ENCODE measurements at places on chromosomes 1 and 21. TPM values are rescaled to one million over a fixed set of nuclear protein-coding genes. Genes with fewer than 3 reads are reported as not detected.

Gene JAM2
- polyA plus RNA-seq, result 42.8 TPM

Gene SAMD13
- polyA plus RNA-seq, result 8.8 TPM

Gene HOOK1
- polyA plus RNA-seq, result 18.7 TPM

- no peak for DNase-seq
Observed at GRCh38 chr1:33424610-33425009, 6.3 kb downstream of the PHC2 start.

Gene IGSF9
- 17.7 TPM for polyA plus RNA-seq

- DNase-seq, result no peak
Observed at GRCh38 chr1:84428235-84428634, 30.0 kb downstream of the DNASE2B start.

Gene ZNF436
- polyA plus RNA-seq, result 24.8 TPM

DNA sequence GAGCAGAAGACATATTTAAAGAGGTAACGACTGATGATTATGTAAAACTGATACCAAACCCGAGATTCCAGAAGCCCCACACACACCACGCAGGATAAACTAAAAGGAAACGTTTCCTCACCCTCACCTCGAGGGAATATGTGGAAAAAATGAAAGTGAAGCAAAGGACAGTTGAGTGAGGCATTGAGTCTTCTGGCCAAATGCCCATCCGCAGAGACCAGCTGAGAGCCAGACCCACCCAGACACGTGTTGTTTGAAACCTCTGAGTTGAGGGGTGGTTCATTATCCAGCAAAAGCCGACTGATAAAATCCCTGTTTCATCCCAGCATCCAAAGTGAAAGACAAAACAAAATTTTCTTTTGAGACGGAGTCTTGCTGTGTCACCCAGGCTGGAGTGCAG is 29.6 kb upstream of the PCBP3 start:
- DNase-seq, result no peak

DNA sequence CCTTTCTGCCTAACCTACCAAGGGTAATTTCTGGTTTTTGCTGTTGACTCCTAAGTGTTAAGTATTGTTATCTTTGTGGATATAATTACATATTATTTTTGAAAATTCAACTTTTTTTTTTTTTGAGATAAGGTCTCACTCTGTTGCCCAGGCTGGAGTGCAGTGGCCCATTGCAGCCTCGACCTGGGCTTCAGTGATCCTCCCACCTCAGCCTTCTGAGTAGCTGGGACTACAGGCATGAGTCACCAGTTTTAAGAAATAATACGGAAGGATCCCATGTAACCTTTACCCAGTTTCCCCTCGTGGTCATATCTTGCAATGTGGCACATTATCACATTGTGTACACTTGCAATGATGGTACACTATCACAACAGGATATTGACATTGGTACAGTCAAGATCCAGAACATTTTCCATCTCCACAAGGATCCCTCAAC is 3.1 kb downstream of the CHD1L start:
- DNase-seq, result no peak

GRCh38 chr1:239655023-239655422 is 268.7 kb downstream of the CHRM3 start:
- DNase-seq, result no peak

- no peak for DNase-seq
Observed at GRCh38 chr1:202063093-202063492, 52.7 kb downstream of the ELF3 start.

DNA sequence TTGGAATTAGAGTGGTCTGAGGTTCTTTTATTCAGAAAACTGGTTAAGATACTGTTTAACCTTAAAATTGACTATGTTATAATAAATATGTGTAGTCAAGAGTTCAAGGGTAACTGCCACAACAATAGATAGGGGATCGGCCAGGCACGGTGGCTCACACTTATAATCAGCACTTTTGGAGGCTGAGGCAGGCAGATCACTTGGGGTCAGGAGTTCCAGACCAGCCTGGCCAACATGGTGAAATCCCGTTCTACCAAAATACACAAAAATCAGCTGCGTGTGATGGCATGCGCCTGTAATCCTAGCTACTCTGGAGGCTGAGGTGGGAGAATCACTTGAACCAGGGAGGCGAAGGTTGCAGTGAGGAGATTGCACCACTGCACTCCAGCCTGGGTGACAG is 39.5 kb downstream of the PDC start:
- DNase-seq, result no peak

DNA sequence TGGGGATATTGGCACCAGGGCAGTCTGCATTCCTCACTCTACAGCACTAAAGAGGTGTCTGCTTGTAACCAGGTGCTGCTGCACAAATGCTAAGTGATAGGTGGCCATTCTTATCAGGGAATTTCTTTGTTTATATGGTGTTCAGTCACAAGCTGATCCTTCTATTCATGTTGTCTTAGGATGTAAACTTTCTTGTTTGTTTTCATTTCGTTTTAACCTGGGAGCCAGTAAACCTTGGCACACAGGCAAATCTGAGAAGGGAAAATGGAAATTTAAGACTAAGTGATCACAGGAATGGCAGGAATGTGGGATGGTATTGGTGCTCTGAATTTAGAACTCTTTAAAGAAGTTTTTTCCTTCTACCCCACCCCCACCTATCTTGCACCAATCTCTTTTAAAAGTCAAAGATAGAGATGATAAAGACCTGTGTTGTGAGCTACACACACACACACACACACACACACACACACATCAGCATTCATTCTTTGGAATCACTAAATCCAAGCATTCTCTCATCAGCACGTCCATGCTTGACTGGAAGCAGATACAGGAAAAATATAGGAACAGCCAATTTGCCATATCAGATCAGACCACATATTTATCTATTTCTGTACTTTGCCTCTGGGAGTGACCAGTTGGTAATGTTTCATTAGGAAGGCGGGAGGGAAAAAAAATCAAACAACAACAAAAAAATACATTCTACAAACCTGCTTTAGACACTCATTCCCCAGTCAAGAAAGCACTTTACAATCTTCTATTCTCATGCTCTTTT is 451.4 kb upstream of the ADGRL2 start:
- DNase-seq, result no peak

DNA sequence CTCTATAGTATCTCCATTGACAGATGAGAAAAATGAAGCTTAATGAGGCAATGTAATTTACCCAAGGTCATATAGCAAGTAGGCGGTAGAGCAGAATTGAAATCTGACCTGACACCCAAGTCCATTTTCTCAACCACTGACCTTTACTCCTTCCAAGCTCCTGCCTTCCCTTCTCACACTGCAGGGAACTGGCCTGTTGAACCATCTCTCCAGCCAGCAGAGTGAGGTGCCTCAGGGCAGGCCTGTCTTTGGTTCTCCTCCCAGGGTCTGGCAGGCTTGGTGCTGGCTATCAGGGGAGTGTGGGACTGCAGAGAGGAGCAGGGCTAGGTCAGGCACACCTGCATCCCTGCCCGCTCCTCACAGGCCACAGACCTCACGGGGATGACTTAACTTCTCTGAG is 126.8 kb downstream of the BEND5 start:
- no peak for DNase-seq

DNA sequence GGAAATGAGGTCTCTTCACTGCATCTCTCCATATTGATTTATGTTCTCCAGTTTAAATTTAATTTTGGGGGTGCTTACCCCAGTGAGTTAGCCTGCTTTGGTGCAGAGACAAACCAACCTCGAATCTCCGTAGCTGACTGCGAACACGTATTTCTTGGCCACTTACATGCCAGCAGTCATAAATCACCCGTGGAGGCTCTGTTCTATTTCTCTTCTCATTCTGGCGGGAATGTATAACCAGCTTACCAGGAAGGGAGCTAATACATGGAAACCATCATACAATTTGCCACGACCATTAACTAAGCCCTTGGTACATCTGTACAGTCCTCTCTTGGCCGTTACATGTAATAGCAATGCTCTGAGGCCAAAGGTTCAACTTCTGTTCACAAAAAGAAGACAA is 148.0 kb downstream of the PLA2G4A start:
- no peak for DNase-seq

DNA sequence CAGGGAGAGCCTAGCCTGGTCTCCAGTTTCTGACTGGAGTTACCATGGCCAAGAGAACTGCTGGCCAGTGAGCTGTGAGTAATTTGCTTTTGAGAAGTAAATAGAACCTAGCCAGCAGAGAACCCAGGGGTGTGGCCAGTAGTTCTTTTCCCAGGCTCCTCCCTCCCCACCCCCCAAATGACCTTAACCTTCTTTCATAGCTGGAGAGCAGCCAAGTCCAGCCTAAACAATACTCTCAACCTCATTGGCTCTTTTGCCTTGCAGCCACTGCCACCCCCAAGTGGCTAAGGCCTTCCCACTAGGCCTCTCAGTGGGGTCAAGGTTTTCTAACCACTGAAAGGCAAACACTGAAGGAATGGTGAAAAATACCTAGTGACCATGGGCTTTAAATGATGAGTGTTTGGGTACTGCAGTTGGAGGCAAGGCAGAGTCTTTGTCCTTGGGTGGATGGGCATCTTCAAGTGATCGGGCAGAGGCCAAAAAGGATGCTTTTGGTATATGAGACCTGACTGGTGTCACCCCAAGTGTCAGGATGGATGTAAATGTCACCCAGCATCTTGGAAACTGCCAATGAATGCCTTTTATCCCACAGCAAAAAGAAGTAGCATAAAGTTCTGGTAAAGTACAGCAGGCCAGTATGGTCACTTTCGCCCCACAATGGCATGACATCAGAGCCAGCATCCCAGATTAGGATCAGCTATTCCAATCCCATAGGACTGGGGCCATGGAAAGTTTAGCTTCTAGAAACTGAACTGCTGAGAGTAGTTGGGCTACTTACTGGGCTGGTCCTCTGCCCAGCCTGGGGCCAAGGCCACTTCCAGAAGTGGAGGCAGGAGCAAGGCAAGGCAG is 3.5 kb upstream of the PIGV start:
- peak; percentile 59 for DNase-seq

Gene ACOT11
- 9.9 TPM for polyA plus RNA-seq

DNA sequence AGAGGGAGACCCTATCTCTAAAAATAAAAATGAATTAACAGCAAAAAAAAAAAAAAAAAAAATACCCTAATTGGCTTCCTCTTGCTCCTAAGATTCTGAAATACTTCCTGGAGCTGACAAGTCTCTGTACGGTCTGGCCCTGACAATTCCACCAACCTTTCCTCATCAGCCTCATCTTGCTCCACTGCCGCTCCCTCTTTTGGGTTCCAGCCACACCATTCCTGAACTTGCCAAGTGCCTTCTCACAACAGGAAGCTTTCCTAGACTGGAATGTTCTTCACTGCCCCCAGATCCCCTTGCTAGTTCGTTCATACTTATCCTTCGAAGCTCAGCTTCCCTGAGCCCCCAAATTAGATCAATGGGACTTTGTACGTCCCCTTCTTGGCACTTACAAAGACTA is 37.0 kb downstream of the AKNAD1 start:
- DNase-seq, result no peak

GRCh38 chr21:46191257-46191685 is 7.0 kb upstream of the SPATC1L start:
- no peak for DNase-seq

Gene OR2T11
- polyA plus RNA-seq, result not detected

Gene KCNC4
- polyA plus RNA-seq, result 12.9 TPM

Gene SPRR1A
- not detected for polyA plus RNA-seq

DNA sequence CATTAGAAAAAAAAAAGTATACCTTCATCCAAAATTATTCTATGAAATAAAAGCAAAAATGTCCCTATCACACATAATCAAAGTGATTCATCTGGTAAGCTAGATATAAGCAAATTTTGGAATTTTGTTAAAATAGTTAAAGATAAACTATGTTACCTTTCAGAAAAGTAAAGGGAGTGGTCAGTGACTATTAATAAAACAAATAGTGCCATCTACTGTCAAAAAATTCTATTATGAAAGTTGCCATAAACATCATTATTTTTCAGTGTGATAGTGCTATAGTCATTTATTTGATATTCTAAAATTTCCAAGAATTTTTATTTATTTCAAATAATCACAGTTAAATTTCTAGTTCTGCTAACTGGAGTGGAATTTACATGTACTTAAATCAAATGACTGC is 803.7 kb downstream of the KCNT2 start:
- DNase-seq, result no peak

Measured in right lung (tissue), 10 donors.